ENCODE measurements at places on chromosomes 12 and 14.

DNA sequence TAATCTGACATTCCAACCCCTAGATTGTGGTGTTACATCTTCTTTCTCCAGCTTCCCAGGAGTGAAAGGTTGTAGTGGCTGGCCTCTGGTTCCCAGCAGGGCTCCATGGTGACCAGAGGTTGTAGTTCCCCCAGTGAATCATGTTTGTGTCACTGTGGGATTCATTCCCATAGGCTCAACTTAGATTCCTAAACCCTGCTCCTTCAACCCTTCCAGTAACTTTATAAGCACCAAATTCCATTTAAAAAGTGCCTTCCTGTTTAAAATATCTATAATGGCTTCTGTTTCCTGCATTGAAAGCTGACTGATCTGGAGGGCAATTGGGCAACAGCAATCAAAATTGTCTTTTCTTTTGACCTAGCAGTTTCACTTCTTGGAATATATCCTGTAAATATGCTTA, 40.5 kb upstream of the TBC1D15 start:
- DNase-seq = peak; percentile 59

- no peak for DNase-seq
Measured at GRCh38 chr12:109983432-109984142, 12.6 kb downstream of the GIT2 start.

DNA sequence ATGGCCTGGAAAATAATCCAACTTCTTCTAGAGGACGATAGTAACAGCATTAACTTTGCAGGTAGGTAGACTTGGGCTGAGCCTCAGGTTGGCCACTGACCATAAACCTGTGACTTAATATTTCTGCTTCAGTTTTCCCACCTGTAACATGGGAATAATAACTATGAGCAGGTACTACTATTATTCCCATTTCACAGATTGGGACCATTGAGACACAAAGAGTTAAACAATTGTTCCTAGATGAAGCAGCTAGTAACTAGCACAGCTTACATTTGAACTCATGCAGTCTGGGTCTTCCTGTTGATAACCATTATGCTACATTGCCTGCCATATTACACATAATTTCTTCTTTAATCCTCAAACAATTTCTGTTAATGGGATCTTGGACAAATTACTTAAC, 217.7 kb downstream of the NUAK1 start:
- no peak for DNase-seq

GRCh38 chr14:52377940-52378339, 63.8 kb downstream of the PTGER2 start:
- no peak for DNase-seq

GRCh38 chr12:53186745-53187144, 6.0 kb upstream of the CSAD start:
- no peak for DNase-seq

DNA sequence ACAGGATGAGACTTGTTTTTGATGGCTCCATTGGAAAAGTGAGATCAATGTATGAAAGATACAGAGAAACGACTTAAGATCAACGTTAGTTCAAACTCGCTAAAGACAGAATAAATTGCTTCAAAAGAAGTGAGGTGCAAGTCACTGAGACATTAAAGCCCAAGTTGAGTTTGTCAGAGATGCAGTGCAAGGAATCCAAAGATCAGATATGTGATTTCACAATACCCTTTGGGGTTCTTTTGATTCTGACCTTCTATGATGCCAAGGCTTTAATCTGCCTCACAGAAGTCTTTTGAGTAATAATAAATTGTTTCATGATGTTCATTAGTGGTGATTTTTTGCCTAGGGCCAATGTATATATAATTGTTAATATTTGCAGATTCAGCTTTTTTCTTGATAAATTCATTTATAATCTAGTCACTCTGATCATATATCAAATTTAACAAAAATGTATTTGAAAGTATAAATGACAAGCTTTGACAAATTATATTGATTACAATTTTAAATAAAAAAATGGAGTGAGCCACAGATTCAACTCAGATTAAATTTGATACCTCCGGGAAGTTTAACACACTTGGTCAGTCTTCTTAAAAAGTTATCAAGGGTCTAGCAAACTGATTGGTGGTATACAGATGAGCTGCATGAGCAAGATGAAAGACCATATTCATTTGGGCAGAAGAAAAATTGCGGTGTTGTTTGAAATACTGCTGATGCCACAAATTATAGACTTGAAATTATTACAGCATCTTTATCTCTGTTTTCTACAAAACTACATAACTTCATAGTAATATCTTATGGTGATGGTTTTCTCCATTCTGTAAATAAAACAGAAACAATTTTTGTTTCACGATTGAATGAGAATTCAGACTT, 144.8 kb upstream of the FAR2 start:
- no peak for DNase-seq

DNA sequence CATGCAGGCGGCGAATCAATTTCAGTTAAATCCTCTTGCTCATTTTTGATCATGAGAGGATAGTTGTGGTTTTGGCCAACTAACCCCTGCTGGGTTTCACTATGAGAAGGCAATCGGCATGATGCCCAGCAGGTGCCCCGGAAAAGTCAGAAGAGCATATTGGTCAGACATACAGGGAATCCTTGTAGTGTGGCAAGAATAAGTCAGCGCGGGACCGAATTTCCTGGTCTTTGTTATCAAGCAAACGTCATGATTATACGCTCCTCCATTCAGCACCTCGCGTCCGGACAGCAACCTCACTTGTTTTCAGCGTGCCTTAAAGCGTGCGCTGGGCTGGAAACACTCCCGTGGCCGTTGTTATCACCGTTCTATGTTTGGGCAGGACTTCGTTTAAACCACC, 1.8 kb downstream of the TBC1D30 start:
- peak; percentile 34 for DNase-seq

DNA sequence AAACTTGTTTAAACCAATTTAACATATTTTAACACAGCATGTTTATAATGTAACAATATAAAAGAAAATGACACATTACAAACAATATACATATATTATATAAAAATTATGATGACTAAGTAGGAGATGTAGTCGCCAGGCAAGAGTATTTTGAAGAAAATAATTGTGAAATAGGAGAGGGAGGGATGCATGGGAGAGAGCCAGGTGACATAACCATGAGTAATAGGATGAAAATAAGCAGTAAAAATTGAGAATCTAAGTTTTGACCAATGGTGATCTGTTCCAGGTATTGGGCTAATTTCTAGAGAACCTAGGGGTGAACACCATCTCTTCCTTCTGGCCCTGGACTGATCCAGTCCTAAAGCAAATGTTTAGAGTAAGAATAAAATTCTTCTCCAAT, 315.2 kb upstream of the G2E3 start:
- peak; percentile 74 for DNase-seq
